ENCODE measurements at places on chromosomes 3 and 15.

- no peak for DNase-seq
Measured at GRCh38 chr3:56025326-56025725, 442.9 kb downstream of the ERC2 start.

GRCh38 chr3:66478960-66479359 is 21.9 kb downstream of the LRIG1 start:
- no peak for DNase-seq

DNA sequence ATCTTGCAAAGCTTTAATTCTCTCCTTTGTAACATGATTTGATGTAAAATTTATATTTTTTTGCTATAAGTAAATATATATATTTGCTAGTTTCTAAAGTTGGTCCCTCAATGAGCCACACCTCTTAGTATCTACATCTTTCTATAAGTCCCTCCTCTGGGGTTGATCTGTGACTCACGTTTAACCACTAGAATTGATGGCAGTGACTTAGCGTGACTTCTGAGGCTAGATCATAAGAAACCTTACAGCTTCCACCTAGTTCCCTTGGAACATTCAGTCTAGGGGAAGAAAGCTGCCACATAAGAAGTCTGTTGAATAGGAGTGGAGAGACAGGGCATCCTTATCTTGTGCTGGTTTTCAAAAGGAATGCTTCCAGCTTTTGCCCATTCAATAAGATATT is 56.6 kb upstream of the TNIK start:
- DNase-seq = no peak

- DNase-seq = no peak
Measured at GRCh38 chr15:78992416-78993256, 47.8 kb upstream of the CTSH start.

- no peak for DNase-seq
Measured at GRCh38 chr3:101182734-101183133, 137.6 kb downstream of the IMPG2 start.

DNA sequence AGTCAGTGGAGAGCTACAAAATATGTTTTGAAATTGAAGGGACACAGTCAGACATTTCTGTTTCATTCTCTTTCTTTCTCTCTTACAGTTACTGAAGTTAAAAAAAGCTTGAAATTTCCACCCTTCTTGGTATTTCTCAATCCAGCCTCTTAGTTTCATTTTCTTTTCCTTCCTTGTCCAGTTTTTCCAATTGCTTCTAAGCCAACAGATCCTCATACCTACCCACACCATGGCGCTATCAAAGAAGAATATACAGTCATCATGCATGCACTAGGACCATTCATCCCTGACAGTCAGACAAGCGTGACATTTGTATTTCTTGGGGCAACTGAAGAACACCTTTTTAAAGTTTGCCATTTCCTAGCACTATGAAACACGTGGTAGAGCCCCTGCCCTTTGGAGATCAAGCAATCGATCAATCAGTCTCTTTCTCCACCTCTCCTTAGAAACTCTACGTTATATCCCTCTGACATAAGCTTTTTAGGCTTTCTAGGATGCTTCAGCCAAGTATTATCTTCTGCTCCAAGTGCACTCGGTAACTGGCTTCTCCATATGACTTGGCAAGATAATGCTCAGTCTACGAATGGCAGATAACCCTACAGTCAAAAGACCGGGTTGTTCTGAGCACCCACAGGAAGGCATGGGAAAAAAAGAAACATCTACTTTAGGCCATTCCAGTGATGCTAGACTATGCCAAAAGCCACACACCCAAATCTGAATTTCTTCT is 65.4 kb downstream of the FBN1 start:
- DNase-seq = no peak

DNA sequence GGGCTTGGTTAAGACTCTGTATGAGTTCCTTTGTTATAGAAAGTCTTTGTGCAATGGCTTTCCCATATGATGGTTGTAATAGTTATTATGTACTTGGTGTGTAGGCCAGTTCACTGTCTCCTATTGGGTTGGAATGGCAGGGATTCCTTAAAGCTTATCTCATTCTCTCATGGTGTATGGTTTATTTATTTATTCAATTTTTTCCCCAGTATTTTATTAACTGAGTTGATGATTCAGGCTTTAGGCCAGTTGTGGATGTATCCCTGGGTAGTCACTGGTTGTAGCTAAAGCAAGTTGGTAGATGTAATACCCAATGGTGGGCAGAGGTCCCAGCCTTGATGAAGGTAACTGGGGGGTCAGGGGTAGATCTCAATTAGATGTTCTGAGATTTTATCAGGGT is 349.4 kb downstream of the DOCK3 start:
- DNase-seq = peak; percentile 4

DNA sequence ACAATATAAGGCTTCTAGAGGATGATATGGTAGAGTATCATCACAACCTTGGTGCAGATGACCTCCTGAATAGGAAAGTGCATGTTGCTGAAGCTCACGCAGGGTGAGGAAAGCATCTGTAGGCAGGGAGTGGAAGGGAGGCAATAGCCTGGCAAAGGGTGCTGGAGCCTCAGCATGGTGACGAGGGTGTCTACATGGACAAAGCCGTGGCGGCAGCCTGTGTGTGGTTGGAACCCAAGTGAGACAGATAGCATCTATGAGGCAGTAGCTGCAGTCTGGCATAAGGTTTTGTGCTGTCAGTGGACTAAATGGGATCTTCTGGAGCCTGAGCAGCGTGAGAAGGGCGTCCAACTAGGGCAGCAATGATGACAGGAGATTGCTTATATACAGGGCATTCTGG is 132.5 kb downstream of the DLG1 start:
- DNase-seq = no peak

GRCh38 chr3:99384596-99384995 is 253.8 kb upstream of the COL8A1 start:
- DNase-seq = no peak

DNA sequence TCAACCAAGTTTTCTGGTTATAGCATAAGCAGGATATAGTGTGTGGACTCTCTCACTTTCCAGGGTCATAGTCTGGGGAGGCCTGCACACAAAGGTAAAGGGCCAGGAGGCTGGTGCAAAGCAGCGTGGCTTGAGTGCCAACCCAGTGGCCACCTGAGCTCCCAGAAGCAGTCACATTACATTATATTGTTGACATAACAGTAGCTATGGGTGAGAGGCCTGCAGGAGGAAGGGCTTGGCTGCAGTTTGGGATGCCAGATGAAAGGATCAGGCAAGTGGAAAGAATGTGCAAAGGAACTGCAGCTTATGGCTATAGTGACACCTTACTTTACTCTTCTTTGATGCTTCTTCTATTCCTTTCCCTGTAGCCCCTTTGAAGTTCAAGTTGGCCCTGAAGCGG is 96.5 kb downstream of the FLNB start:
- DNase-seq = no peak

- DNase-seq = no peak
Measured at GRCh38 chr15:90033448-90033847, 32.3 kb downstream of the ZNF710 start.

DNA sequence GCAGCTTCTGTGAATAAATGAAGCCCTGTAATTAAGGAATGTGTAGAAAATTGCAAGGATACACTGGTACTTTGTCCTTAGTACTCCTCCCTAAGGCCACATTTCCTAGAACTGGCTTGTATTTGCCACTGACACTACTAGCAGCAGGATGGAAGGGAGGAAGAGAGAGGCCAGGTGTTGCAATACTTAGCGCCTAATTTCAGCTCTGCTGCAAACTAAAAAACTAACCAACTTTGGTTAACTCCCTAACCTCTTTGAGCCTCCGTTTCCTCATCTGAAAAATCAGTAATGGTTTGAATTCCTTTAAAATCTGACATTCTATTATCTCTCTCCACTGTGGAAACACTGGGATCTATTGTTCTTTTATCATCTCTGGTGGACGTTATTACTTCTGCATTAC is 257.0 kb downstream of the SV2B start:
- DNase-seq = no peak

- no peak for DNase-seq
Measured at GRCh38 chr15:76973362-76973743, 21.6 kb upstream of the PSTPIP1 start.

GRCh38 chr3:171845481-171846284 is 2.5 kb downstream of the TMEM212 start:
- no peak for DNase-seq
